ENCODE measurements at places on chromosomes 4 and X. TPM values are rescaled to one million over a fixed set of nuclear protein-coding genes. Genes with fewer than 3 reads are reported as not detected.

GRCh38 chr4:16117164-16117563, 33.3 kb upstream of the PROM1 start:
- no peak for DNase-seq

GRCh38 chr4:189974056-189974455, 33.4 kb downstream of the FRG1 start:
- DNase-seq = no peak

GRCh38 chr4:124537971-124538370, 174.6 kb downstream of the ANKRD50 start:
- no peak for DNase-seq

WDR17 gene
- 7.8 TPM for total RNA-seq

NEIL3 gene
- 0.59 TPM for total RNA-seq

DNA sequence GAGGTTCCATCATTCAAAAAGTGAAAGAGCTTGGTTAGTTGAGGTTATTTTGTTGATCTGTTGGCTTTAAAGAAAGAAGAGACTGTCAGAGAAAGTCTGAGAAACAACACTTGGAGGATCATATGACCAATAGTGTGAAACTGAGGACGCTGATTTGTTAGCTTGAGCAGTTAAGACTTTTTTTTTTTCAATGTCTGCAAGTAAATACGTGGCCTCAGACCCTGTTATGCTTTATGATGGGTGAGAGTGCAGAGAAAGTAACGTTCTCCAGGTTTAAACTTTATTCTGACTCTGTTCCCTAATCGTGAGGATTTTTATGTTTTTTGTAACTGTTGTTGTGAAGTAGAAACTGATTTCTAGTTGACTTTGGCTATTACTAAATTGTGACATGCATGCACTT, 45.9 kb downstream of the GAB1 start:
- no peak for DNase-seq

DNA sequence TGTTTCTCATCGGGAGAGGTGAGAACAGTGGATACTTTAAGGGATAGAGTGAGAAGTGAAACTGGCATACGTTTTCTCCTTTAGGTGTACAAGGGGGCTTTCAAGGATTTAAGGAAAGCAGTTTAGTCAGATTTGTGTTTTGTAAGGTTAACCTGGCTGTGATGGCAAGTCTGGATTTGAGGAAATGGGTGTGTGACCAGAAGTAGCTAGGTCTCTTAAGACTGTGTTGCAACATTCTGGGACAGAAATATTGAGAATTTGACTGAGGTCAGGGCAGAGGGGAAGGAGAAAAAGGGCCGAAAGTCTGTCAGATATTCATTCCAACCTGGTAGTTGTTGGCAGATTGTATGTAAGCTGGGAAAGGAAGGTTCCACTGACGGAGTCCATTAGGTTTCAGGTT, 10.4 kb upstream of the GABRE start:
- DNase-seq = no peak

PDS5A gene
- total RNA-seq = 133 TPM

DNA sequence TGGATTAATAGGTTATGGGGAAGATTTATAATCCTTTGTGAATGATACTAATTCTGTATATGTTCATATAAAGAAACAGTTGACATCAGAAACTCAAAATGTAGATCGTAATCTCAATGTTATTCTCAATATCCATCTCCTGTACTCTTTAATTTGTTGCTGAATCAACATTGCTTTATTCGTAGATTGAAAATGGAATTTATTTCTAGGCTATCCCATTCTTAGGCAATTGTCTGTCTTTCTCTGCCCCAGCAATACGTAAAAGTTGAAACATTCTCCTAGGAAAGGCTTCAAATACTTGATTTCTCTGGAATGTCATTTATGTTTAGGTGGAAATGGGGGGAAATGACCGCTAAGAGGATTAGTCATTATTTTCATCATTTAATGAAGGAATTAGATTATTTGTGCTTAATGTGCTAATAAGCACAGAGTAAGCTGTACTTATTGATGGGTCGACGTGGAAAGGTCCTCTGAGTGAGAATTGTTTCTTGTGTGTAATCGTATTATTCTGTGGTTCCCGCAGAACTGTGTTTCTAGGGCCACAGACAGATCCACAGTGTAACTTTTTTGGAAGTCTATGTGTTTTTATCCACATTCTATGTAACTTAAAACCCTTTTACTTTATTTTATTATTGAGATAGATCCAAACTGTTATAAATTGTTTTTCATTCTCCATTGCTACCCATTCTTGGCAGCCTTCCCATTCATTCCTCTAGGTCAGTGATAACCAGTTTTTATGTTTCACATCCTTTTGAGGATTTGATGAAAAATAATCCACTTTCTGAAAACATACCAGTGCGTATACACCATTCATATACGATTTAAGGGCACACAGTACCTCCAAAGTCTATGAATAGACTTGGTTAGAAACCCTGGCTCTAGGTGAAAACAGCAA, 262.9 kb downstream of the ARHGAP10 start:
- DNase-seq = no peak

GRCh38 chrX:54419559-54420302, 20.5 kb upstream of the TSR2 start:
- DNase-seq = no peak

DCHS2 gene
- 0.40 TPM for total RNA-seq

HSFX4 gene
- total RNA-seq = not detected

- no peak for DNase-seq
These were observed 64.5 kb downstream of the FTHL17 start for GRCh38 chrX:31007321-31007720.

DNA sequence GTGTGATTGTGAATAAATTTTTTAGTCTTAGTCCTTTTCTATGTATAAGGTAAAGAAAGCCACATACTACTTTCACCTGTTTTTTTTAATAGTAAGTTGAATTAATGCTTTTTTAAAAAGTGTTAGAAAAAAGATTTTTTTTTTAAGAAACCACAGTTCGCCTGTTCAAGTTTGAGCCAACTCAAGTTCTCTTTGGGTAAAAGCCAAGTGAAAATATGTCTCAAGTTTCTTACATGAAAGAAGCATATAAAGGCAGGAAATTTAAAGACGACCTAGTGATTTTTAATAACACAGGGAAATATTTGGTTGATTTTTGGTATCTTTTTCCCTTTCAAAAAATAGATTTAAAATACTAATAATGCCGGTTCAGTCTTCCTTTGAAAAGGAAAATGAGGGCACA, 369.9 kb upstream of the NR3C2 start:
- DNase-seq = no peak

GRCh38 chrX:149962859-149963757, 24.8 kb upstream of the EOLA2 start:
- peak; percentile 37 for DNase-seq

ADGRG2 gene
- total RNA-seq = 4.3 TPM

TCEAL3 gene
- total RNA-seq = 61.1 TPM

DNA sequence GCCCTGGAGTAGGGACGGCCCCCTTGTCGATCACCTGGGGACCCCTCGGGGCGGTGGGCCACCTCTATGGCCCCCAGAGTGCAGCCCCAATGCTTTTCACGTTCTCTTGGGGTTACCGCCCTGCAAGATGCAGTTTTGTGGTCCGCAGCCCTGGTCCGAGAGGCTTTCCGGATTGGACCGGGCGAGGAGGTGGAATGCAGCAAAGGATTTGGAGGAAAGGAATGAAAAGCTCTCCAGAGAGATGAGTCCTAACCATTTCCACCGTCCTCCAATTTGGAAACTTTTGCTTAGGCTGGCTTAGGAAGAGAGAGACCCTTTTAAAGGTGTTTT, 601 bp downstream of the SLC25A43 start:
- no peak for DNase-seq

GRCh38 chr4:112910109-112910736, 139.2 kb upstream of the ANK2 start:
- no peak for DNase-seq

HSD17B10 gene
- total RNA-seq = 118 TPM

GPRASP2 gene
- total RNA-seq = 28.4 TPM

DNA sequence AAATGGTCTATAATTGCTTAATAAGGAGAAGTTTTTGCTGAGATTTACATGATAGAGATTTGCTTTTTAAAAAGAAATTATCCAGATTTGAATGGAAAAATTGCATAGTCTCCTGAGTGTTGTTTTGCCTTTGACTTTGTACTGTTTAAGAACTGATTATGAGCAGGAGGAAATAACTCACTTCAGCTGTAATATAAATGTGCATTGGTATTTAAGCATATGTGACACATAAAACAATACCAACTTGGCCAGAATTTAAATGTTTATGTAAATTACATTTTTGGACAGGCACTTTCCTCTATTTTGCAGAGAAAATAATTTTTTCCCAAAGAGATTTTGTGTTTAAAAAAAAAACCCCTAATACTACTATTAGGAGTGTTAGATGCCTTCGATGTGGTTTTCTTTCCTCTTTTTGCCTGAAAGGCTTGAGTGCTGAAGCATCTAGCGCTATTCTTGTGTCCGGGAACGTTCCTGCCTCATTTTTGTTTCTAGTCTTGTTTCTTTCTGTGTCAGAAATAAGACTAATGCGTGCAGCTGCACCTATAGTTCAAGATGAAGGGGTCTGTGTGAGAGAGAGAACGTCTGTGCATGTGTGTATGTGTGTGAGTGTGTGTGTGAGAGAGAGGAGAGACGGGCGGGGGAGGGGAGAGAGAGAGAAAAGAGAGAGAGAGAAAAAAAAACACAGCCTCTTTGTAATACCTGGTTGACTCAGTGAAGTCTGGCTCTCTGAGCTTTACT, 60.8 kb downstream of the TBL1X start:
- DNase-seq = peak; percentile 26

DNA sequence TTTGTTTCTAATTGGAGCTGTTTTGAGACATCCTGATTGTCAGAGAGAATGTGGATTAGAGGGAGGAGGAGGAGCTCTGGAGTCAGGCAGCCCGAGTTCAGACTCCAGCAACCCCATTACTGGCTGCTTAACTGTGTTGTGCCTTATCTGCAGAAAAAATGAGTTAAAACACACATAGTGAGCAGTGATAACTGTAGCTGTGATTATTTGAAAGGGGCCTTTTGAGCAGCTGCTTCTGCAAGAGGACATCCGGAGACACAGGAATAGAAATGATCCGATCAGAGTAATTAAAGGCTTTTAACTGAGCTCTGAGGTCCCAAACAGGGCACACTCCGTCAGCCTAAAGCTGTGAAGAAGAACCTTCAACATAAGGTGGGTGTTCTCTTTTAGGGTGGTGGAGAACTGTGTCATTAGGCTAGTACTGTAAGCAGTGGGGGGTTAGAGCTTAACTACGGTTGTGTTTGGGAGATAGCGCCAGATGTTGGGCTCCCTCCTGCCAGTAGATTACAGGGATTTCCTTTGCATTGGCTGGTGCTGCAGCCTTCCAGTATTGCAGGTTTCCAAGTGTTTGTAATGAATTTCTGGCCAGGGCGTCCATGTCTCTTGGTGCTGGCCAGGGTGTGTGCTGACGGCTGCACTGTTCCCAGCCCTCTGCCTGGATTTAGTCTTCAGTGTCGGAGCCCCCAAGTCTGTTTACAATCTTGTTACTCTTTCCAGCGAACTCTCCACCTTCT, 24.3 kb downstream of the ADD1 start:
- no peak for DNase-seq

PALLD gene
- 211 TPM for total RNA-seq

- DNase-seq = no peak
These were observed 11.6 kb downstream of the JAKMIP1 start for GRCh38 chr4:6188687-6189305.

SERPINA7 gene
- not detected for total RNA-seq

CHRDL1 gene
- 75.8 TPM for total RNA-seq

IRS4 gene
- 9.0 TPM for total RNA-seq

DNA sequence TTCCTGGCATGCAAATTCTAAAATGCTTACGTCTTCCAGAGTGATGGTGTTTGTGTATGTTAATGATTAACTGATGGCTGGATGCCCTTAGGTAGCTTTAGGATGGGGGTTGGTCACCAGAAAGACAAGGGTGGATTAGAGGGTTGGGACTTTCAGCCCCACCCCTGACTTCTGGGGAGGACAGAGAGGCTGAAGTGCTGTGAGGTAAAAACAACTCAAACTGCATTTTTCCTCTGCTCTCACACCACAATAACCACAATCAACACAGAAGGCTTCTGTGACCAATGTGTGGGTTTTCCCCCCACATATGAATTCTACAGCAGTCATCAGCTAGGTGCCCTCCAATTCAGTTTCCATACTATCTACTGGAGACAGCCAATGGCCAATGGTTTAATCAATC, 18.7 kb upstream of the DDIT4L start:
- no peak for DNase-seq

GRCh38 chr4:130486841-130487240, 1390.9 kb downstream of the C4orf33 start:
- no peak for DNase-seq

DNA sequence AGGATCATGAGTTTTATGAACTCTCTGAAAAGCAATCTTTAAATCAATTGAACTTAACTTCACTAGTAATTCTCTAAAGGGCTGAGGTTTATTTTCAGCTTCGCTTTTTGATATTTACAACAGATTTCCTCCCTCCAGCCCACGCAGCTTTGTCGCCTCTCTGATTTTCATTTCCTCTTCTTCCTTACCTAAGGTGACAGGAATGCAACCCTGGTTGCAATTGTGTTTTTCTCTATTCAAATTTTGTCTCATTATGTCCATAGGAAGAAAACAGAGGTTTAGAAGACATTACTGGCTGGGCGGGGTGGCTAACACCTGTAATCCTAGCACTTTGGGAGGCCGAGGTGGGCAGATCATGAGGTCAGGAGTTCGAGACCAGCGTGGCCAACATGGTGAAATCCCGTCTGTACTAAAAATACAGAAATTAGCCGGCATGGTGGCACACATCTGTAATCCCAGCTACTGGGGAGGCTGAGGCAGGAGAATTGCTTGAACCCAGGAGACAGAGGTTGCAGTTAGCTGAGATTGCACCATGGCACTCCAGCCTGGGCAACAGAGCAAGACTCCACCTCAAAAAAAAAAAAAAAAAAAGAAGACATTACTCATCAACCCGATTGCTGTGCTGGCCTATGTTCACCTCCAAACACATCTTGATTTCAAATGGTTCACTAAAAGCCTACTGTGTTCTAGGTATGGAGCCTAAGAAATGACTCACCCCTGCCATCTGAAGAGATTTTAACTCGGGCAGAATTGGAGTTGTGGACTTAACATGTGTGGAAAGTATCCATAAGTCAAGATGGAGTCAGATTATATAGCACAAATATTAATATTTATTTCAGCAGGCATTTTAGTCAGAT, 36.8 kb downstream of the VSIG4 start:
- DNase-seq = no peak

DNA sequence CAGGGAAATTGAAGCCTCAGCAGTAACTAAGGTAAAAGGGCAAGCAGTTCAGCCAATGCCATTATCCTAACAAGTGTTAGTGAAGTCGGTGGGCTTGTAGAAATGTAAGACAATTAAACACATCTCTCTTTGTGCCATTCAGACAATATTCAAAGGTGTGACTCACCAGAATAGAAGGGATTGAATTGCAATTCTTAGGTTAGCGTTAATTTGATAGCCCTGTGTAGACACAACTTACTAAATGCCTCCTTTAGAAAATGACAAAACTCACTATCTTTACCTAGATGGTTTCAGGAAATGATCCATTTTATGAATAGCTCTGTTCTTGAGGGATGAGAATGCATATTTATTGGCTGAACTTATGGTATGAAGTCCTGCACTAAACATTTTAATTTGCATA, 35.2 kb downstream of the RPA4 start:
- no peak for DNase-seq

GRCh38 chrX:43560247-43560946, 95.7 kb upstream of the MAOA start:
- DNase-seq = no peak

CYTL1 gene
- 7.4 TPM for total RNA-seq
